ENCODE measurements at places on chromosomes 13 and 19. TPM values are rescaled to one million over a fixed set of nuclear protein-coding genes. Genes with fewer than 3 reads are reported as not detected.

The LATS2 gene
- 5.8 TPM for polyA plus RNA-seq

DNA sequence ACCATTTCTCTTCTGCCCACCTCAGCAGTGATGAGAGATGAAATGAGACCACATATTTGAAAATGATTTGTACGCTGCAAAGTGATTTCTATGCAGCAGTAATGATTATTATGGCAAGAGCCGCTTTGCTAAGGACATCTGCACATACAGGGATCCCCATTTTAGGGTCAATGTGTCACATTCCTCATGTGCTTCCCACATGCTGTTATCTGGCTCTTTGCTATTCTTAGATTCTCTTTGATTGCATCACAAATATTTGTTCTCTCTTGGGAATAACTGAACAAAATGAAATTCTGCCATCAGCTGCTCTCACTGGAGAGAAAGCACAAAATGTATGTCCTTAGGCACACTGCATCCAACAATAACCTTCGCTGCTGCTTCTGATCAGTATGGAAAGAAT lies 209.5 kb upstream of the IPO5 start:
- no peak for DNase-seq

GRCh38 chr13:71055644-71056043 lies 811.4 kb downstream of the DACH1 start:
- DNase-seq, result no peak

The SAE1 gene
- polyA plus RNA-seq, result 28.1 TPM

The GZMM gene
- polyA plus RNA-seq, result 9.4 TPM

DNA sequence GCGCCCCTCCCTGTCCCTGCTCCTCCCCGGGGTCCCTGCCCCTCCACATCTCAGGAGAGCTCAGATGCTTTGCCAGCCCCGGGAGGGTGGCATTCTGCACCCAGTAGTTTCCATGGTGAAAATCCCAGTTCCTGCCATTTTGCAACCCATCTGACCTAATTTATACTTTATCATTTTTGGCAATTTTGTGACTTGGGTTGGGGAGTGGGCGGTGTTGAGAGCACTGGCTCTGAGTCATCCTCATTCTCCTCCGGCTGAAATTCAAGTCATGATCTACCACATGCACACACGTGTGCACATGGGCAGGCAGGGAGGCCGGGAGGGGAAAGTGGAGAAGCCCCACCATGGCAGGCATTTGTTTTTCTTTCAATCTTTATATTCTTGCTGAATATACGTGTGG lies 208.6 kb downstream of the URI1 start:
- peak; percentile 47 for DNase-seq

DNA sequence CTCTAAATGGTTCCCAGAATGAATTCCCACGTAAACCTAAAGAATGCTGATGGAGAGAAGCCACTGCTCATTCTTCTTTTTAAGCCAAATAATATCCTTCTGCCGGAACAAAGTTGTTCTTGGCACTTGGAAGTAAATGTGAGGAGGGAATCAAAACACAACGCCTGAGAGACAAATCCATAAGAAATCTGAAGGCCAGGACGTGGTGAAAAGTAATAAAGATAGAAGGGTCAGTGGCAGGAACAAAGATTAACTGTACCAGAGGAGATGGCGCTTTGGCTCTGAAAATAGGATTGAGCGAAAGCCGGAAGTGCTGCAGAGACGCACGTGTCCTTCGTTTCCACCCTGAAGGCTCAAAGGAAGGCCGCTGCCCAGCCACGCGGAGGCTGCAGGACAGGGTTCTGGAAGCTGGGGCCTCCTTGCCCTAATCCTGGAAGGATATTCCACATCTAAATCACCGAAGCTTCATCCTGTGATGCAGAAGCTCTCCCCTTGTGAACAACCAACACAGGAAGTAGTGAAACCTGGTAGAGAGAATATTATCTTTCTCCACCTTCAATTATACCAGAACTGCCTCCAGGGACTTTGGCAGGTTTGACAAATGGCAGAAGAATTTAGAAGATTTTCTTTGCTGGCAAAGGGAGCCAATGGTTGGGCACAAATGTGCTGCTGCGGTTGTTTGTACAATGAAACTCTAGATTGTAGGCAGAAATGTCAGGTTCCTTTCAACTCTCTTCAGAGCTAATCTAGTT lies 214.6 kb upstream of the SERP2 start:
- no peak for DNase-seq

The MAB21L1 gene
- polyA plus RNA-seq, result 0.20 TPM

The ZFP14 gene
- polyA plus RNA-seq, result 2.0 TPM

- no peak for DNase-seq
These were observed 15.7 kb downstream of the FEM1A start for GRCh38 chr19:4807188-4807587.

DNA sequence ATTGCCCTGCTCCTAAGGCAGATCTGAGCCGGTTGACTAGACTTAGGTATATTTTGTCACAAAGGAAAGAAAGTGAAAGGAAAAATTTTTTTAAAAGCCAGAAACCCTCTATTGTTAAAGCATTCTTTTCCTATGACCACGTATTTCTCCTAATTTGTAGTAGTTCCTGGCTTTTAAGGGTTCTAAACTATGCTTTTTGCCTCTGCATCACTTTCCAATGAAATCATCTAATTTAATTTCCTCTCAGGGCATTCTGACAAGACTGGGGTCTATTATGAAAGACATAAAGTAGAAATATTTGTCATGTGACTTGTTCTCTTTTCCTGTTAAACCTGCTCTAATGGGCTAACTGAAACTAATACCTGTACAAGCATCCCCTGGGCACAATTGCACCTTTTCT lies 233.0 kb upstream of the PRR20A start:
- DNase-seq, result no peak

All from spleen (tissue), 13 donors.